ENCODE measurements at places on chromosomes 3 and 15. TPM values are rescaled to one million over a fixed set of nuclear protein-coding genes. Genes with fewer than 3 reads are reported as not detected.

GRCh38 chr3:124318014-124318413, 326.1 kb upstream of the ROPN1 start:
- H3K27ac ChIP-seq, result no peak overlapping the region
- DNase-seq, result no peak
- H3K36me3 ChIP-seq, result no peaks in the 10 kb centered on the region

DNA sequence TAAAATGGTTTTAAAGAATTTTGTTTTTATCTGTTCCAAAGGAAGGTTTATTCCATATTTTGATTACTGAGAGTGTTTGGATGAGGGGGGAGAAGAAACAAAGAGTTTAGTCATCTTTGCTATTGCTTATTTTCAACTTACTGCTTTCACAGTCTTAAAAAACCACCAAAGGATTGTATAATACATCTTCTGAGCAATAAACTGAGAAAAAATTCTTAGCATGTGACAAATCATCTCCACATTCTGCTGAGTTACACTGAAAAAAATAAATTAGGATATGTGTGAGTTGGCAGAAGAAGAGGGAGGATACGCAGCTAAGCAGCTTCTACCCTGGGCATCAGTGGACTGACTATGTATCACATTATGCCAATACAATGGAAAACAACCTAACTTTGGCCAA, 23.2 kb upstream of the ACTC1 start:
- no peaks in the 10 kb centered on the region for H3K27me3 ChIP-seq
- H3K4me1 ChIP-seq, result no peaks in the 10 kb centered on the region
- no peaks in the 10 kb centered on the region for H3K36me3 ChIP-seq
- no peak overlapping the region for H3K4me3 ChIP-seq

- DNase-seq, result no peak
- no peaks in the 10 kb centered on the region for H3K4me1 ChIP-seq
- no peaks in the 10 kb centered on the region for H3K36me3 ChIP-seq
- H3K27ac ChIP-seq, result no peak overlapping the region
- H3K27me3 ChIP-seq, result no peaks in the 10 kb centered on the region
- H3K4me3 ChIP-seq, result no peak overlapping the region
Measured at GRCh38 chr15:71784719-71785118, 25.6 kb upstream of the NR2E3 start.

DNA sequence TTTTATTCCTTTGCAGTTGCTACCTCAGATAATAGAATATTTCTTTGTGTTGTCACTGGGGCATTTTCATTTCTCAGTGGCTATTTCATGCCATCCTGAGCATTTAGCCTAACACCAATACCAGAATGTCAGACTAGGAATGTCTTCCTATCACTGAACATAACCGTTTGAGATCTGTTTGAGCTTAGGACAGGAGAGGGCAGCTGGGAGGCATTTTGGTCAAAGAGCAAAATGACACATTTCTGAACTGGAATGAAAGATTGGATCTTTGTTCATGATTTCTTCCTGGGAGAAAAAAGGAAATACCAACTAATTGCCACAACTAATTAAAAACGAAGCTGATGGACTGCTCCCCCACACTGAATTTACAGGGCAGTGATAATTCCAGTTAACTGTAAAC, 921.3 kb upstream of the NR2F2 start:
- H3K36me3 ChIP-seq, result no peaks in the 10 kb centered on the region
- H3K27me3 ChIP-seq, result no peaks in the 10 kb centered on the region
- no peak overlapping the region for H3K27ac ChIP-seq
- no peak overlapping the region for H3K4me3 ChIP-seq
- H3K4me1 ChIP-seq, result no peaks in the 10 kb centered on the region

DNA sequence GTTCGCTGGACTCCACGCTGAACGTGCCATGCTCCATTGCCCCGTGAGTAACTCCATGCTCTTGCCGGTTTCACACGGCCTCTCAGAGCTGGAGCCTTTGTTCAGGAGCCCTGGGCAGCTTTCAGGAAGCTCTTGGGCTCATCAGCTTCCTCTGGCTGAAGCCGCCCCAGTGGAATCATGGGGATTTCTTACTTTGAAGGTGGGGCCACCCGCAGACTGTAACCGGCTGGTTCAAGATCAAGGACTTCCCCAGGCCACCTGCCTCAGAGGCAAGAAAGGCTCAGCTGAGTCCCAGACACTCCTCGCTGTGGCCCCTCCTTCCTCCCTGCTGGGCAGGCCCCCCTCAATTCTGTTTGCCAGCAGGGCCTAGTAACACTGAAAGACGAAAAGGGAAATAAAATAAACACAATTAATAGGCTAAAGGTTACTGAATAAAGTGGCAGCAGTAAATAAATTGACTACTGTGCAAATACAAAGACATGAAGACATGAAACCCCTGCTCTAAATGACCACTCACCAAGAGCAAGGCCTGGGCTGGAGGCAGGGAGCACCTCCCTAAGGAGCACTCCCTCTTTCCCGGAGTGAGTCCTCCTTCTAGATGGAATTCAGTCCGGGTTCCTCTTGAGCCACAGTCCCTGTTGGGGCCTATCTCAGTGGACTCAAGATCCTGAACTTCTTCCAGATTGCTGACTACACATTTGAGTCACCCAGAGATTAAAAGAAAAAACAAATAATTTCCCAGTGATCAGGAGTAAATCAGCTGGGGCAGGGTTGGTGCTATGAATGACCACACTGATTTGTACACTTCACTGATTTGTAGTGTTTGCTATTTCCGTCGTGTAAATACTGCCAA, 51.0 kb downstream of the ZDHHC19 start:
- H3K36me3 ChIP-seq, result no peaks in the 10 kb centered on the region
- no peak for DNase-seq
- peaks cover 4% of the 10 kb centered on the region for H3K4me1 ChIP-seq
- no peak overlapping the region for H3K27ac ChIP-seq
- no peak overlapping the region for H3K4me3 ChIP-seq

DNA sequence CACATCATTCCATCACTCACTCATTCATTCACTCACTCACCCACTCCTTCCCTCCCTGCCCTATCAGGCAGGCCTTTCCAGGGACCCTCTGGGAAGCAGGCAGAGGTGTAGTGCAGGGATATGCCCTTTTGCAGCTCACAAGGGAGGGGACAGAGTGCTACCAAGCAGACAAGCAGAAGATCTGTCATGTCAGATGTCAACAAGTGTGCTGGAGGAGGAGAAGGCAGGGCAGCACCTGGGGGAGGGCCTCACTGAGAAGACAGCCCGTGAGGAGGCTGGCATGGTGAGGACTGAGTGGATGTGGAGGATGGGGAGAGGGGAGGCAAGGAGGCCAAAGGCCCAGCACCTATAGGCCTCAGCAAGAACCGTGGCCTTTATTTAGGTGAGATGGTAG, 15.3 kb downstream of the ABTB1 start:
- no peaks in the 10 kb centered on the region for H3K4me1 ChIP-seq
- DNase-seq, result no peak
- H3K36me3 ChIP-seq, result no peaks in the 10 kb centered on the region
- no peak overlapping the region for H3K4me3 ChIP-seq
- H3K27me3 ChIP-seq, result no peaks in the 10 kb centered on the region
- H3K27ac ChIP-seq, result no peak overlapping the region

DNA sequence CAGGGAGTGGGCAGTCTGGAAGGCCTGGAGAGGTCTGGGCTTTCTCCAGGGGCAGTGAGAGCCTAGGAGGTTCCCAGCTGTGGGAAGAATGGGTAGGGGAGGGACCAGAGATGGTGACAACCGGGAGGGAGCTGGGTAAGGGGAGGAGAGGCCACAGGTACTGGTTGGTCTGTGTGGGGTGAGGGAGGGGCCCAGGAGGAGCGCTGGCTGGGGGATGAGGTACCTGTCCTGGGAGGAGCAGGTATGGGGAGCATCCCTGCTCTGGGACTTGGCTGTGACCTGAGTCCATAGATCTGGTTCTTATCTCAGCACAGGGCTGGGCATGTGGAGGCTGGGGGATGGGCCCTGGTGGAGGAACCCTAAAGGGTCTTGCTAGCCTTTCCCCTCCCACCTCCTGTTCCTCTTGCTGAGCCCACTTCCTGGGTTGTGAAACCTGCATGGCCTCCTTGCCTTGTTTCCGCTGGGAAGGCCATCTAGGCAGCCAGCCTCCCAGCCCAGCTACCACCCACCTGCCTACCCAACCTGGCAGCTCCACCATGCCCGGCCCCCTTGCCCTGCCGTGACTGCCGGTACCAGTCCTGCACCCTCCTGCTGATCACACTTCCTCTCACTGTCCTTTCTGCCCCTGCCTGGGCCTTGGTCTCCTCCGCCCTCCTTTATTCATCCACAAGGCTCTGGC, 11.0 kb downstream of the PRKCD start:
- DNase-seq, result no peak
- H3K27ac ChIP-seq, result no peak overlapping the region
- no peaks in the 10 kb centered on the region for H3K36me3 ChIP-seq
- H3K4me1 ChIP-seq, result no peaks in the 10 kb centered on the region
- H3K27me3 ChIP-seq, result no peaks in the 10 kb centered on the region

- H3K27ac ChIP-seq, result no peak overlapping the region
- DNase-seq, result no peak
- no peaks in the 10 kb centered on the region for H3K27me3 ChIP-seq
Measured at GRCh38 chr15:48914717-48915116, 36.8 kb downstream of the EID1 start.

GRCh38 chr3:98021830-98022560, 13.1 kb downstream of the GABRR3 start:
- H3K27ac ChIP-seq, result no peak overlapping the region
- no peak overlapping the region for H3K4me3 ChIP-seq
- DNase-seq, result no peak

DNA sequence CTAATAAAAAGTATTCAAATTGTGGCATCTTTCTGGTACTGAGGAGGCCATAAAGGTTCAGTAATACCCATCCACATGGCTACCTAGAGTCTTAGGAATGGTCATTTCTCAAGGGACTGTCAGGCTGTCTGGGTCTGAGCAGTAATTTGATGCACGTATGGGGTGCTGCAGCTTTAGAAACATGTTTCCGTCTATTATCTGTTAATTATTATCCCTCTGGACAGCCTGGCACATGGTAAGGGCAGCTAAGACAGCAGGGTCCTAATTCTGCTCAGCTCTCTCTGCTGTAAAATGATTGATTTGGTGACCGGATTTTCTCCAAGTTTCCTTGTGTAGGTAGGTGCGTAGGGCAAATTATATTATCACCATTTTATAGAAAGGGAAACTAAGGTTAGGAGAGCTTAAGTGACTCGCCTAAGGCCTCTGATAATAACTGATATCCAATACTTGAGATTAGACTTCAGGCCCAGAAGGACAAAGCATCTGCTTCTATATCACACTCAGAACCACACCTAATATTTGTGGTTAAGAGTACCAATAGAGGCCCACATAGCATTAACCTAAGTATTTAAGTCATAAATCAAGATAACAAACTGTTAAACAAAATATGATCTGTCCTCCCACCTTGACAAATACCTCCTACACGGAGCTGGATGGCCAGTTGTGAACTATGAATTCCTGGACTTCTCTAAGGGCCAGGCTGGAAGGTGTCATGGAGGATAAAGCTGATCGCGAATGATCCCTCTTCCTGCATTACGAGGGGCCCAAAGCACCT, 2.9 kb upstream of the RAP2B start:
- DNase-seq, result no peak
- no peaks in the 10 kb centered on the region for H3K27me3 ChIP-seq
- H3K36me3 ChIP-seq, result no peaks in the 10 kb centered on the region
- H3K4me1 ChIP-seq, result no peaks in the 10 kb centered on the region

DNA sequence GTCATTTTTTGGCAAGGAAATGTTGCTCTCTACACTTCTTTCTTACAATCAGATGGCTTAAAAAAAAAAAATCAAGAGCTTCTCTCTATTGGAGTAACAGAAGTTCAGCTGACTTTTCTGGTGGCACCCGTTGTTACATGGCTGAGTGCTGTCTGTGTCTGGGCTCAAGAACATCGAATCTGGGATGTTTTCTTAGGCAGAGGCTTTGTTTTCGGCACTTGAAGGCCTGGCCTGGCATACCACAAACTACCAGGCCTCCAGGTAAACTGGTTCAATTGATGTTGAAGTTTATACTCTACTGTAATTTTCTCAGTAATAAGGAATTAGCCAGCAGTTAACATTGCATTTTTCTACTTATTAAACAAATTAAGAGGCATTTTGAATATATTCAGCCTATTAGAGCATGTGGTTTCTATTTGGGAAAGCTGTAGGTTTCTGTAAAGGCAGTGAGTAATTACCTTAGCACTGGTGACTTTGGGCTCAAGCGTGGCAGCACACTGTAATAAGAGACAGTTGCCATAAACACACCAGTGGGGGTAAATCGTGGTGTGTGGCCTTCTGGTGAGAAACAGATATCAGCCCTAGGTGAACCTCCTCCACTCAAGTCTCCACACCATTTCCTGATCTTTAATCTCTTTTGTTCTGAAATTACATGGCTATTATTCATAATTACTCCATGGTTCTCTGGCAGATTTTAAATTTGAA, 544.7 kb downstream of the MECOM start:
- H3K4me3 ChIP-seq, result no peak overlapping the region
- no peaks in the 10 kb centered on the region for H3K27me3 ChIP-seq
- no peaks in the 10 kb centered on the region for H3K4me1 ChIP-seq
- no peak overlapping the region for H3K27ac ChIP-seq
- DNase-seq, result no peak

GRCh38 chr3:109254770-109255169, 61.5 kb downstream of the DPPA2 start:
- no peak overlapping the region for H3K4me3 ChIP-seq
- DNase-seq, result no peak
- no peak overlapping the region for H3K27ac ChIP-seq

GRCh38 chr15:73437543-73438109, 5.3 kb upstream of the REC114 start:
- H3K27ac ChIP-seq, result no peak overlapping the region
- peaks cover 3% of the 10 kb centered on the region for H3K27me3 ChIP-seq
- no peaks in the 10 kb centered on the region for H3K36me3 ChIP-seq
- no peaks in the 10 kb centered on the region for H3K4me1 ChIP-seq
- no peak for DNase-seq
- H3K4me3 ChIP-seq, result no peak overlapping the region

GRCh38 chr3:81898336-81898735, 136.9 kb upstream of the GBE1 start:
- no peak overlapping the region for H3K4me3 ChIP-seq
- H3K36me3 ChIP-seq, result no peaks in the 10 kb centered on the region
- no peak for DNase-seq
- H3K4me1 ChIP-seq, result no peaks in the 10 kb centered on the region
- no peaks in the 10 kb centered on the region for H3K27me3 ChIP-seq

DNA sequence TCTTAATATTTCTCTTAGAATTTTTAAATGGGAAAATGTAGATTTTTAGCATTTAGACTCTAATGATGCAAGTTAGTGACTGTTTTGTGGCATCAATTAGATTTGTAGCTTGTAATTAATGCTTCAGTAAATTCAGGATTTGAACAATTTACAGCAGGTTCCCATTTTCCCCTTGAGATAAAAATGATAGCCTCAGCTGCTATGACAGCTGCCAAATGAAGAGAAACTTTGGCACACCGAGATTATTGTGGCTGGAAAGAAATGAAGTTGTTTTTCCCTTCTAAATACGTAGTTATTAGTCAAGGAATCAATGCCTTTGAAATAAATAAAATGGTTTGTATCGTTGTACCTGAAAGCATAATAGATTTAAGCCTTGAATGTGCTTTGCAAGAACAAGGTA, 206.4 kb upstream of the P2RY1 start:
- H3K36me3 ChIP-seq, result no peaks in the 10 kb centered on the region
- no peaks in the 10 kb centered on the region for H3K27me3 ChIP-seq
- no peak overlapping the region for H3K4me3 ChIP-seq
- no peaks in the 10 kb centered on the region for H3K4me1 ChIP-seq
- DNase-seq, result no peak

The VPS18 gene
- 19.9 TPM for total RNA-seq

The FOXB1 gene
- total RNA-seq, result 0.27 TPM

The GCNT3 gene
- not detected for total RNA-seq

The LIPC gene
- total RNA-seq, result 0.46 TPM

The CCR1 gene
- 2.6 TPM for total RNA-seq

The SUCNR1 gene
- not detected for total RNA-seq

The PRR20G gene
- not detected for total RNA-seq

The PIGZ gene
- total RNA-seq, result 2.7 TPM

The WDR93 gene
- total RNA-seq, result not detected

The LINGO1 gene
- total RNA-seq, result not detected

Data from naive thymus-derived CD4-positive, alpha-beta T cell (primary cell).